AG08395 (cell line): ENCODE measurements at places on chromosomes 6 and 20.
A peak's percentile ranks its signal among the peaks of the same experiment; 100 is the strongest.

DNA sequence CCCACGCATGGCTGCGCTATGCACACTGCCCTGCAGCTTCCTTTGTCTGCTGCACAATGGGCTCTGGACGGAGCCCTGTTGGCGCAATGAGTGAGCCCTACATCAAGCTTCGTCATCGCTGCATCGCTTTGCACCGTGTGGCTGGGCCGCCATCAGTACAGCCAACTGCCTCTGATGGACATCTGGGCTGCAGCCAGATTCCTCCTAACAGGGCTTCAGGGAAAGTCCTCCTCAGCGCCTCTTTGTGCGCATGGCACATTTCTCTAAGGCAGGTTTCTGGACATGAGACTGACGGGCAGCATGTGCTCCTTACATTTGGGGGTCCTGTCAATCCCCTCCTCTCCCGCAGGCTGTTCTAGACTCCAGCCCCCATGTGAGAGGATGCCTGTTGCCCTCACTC, 29.7 kb upstream of the ANGPT4 start:
- DNase-seq: no peak

GRCh38 chr6:167504385-167504961, 179.6 kb downstream of the TTLL2 start:
- DNase-seq: no peak

- no peak for DNase-seq
Observed at GRCh38 chr6:37862430-37862829, 42.9 kb downstream of the ZFAND3 start.

GRCh38 chr20:47263465-47264084, 92.9 kb downstream of the ZMYND8 start:
- no peak for DNase-seq

- peak; percentile 18 for DNase-seq
Observed at GRCh38 chr6:9140951-9141460, 705.7 kb upstream of the SLC35B3 start.

GRCh38 chr20:52410731-52411234, 219.2 kb upstream of the ZFP64 start:
- peak; percentile 13 for DNase-seq

- DNase-seq: no peak
Observed at GRCh38 chr20:37386505-37387251, 40.7 kb downstream of the SRC start.

- DNase-seq: no peak
Observed at GRCh38 chr6:157335829-157336228, 12.5 kb upstream of the TMEM242 start.

DNA sequence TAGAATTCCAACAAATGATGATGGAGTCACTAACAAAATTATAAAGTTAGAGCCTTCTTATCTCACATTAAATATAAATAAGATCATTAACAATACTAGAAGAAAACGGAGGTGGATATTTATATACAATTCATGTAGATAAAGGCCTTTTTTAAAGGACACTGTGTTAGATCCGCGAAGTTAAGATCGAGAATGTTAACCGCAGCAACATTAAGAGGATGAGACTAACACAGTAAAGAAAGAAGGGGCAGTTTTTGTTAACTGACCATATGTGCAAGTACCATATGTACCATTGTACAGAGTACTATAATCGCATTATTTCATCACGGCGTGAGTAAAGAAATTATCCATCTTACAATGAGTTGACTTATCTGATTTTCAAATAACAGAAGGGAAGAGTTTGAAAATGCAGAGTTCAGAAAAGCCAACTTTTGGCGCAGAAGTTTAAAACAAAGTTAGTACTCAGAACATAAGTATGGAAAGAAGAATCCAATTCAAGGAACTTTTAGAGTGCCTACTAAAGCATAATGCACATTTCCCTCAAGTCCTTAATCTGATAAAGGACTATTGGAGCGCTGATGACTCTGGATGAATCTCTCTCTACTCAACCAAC, 1.4 kb downstream of the FBXL4 start:
- DNase-seq: no peak

DNA sequence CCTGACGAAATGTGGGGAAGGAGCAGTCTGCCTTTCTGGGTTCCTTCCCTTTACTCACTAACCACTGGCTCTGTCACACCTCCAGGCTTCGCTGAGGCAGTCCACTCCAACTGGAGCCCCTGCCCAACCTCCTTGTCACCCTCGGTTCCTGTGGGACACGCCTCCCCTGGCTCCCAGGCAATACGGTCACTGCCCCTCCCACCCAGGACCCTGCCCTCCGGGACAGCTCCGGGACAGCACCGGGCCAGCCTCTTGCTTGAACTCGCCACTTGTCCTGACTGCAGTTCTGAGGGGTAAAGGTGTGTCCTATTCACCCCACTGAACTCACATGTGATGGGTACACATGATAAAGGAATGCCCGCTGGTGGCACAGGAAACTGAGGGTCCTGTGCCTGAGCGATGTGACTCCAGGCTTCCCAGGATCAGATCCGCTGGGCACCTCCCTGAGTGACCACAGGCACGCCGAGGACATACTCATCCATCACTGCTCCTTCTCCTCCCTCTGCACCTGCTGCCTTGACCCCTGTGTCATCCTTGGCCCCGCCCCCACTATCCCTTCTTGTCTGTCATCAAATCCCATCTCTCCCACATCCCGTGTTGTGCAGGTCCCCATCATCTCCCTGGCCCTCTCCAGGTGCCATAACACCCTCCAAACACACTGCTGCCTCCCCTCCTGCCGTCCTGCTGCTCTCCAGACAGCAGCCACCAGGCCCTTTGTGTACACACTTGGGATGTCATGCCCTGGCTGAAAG, 7.9 kb downstream of the SDCBP2 start:
- no peak for DNase-seq

- no peak for DNase-seq
Observed at GRCh38 chr6:27038498-27038897, 209.0 kb upstream of the PRSS16 start.

DNA sequence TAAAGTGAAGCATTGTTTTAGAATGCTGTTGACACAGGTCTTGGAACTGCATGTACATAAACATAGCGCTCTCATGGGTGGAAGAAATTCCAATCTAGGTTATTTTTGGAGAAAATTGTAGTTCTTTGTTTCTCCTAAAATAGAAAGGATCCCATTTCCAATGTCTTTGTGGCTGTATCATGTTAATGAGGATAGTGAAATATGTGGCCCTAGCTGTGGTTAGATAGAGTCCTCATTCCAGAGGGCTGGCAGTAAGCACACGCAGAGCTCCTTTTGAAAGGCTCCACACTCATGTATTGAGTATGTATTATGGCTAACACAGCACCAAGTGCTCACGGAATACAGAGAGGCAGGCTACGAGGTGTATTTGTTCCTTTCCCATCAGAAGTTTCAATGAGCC, 60.9 kb downstream of the SNRNP48 start:
- peak; percentile 40 for DNase-seq

DNA sequence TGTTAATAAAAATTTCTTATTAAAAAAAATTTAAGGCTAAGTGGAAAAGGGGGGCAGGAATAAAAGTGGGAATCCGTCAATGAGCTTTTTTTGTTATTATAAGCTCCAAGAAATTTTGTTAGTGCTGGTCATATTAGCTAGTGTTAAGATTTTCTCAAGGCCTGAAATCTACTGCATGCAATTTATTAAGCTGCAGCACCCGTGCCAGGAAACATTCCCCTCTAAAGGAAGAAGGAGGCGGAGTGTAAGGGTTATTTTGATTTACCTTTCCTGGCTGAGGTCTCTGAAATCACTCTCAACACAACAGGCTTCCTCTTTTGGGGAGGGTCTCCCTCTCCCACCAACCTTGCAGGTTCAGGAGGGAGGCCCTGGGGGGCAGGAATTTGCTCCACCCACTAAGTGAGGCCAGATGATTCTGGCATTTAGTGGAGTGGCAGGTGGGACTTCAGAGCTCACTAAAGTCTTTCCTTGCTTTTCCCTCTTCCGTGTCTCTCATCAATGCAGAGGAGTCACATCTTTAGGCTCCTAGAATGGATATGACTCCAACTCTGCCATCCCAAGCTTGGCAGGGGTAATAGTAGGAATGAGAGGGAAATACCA, 168.8 kb downstream of the BCAS1 start:
- no peak for DNase-seq

- peak; percentile 76 for DNase-seq
Observed at GRCh38 chr20:6636209-6637159, 131.0 kb upstream of the BMP2 start.

DNA sequence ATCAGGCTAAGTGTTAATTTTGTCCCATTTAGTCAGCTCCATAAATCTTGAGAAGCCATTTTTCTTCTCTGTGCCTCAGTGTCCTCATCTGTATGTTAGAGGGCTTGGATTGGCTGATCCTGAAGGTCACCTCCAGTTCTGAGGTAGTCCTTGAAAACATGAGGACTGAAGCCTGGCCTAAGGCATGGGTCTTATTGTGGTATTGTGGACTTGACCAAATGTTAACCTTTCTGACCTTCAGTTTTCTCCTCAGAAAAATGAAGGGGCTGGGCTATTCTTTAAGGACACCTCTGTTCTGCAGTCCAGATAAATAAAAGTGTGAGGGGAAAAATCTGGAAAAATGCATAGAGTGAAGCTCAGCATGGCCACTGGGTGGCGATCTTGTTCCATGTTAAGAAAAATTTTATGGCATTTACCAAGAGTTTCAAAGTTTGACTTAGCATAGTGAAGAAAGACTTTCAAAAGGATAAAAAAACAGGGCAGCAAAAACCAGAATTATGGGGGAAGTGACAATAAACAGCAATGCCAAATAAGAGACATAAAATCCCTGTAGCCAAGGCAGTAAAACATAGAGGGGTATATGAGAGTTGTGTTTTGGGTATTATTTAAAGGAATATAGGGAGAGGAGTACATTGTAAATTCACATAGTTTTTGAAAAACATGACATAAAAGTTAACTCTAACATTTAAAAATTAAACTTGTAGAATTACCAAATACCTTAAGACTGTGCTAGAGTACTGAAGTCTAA, 13.2 kb upstream of the TFB1M start:
- DNase-seq: peak; percentile 46

DNA sequence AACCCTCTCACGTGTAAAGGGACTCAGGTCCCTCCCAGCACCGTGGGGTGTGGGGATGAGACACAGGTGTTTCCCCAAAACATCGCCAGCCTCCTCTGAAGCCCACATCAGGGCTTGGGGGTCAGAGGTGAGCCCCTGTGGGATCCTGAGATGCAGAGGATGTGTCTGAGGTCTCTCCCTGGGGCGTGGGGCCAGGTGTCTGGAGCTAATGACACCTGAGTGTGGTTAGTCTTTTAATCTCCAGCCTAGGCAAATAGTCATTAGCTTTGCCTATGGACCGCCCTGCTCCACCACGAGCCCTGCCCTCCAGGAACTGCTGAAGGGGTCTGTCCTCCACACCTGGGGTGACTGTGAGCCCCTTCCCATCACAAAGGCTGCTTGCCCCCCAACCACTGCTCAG, 1.7 kb downstream of the SRMS start:
- no peak for DNase-seq

DNA sequence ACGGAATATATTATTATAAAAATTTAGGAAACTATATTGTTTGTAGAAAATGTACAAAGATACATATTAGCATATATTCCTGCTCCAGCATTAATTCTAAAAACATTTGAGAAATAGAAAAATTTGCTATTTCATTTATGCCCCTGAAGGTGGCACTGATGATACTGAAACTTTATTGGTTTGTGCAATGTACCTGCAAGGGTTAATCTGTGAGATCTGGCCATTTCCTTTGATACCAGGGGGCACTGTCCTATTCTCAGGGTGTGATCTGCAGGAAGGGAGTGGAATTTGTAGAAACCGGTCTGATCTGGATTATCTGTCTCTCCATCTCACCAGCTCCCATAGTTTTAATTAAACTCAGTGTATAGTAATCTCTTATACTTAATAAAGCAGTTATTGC, 625.1 kb upstream of the IMPG1 start:
- peak; percentile 1 for DNase-seq

DNA sequence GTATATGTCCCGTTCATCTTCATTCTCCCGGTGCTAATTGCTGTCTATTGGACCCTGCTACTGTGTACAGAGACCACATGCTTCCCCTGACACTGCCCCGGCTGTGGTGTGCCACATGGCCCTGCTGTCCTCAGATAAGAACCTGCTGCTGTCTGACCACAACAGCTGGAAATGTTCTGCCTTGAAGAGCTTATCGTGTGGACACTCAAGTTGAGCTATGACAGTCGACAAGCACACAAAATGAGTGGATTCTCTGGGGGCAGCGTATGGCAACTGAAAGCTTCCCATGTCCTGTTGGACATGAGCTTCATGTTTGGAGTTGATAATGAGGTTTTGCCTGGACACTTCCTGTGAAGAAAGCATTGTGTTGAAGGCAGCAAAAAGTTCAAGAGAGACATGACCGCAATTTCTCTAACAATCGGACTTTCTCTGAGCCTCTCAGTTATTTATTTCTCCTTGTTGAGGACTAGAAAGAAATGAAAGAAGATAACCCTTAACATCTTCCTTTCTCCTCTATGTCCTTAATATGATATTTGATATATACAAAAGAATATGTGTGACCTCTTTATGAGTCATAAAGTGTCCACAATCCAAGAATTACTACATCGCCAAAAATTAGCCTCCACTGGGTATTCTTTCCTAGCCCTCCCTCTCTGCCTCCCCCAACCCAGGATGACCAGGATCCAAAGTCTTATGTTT, 187.1 kb upstream of the TCF21 start:
- DNase-seq: no peak

- DNase-seq: no peak
Observed at GRCh38 chr20:32941155-32941885, 62.9 kb downstream of the SUN5 start.

- DNase-seq: no peak
Observed at GRCh38 chr6:99485395-99485773, 29.8 kb downstream of the USP45 start.

GRCh38 chr6:133957780-133958242, 4.8 kb downstream of the TBPL1 start:
- no peak for DNase-seq

GRCh38 chr6:169395080-169395805, 141.6 kb upstream of the THBS2 start:
- DNase-seq: no peak

GRCh38 chr6:169391473-169392071, 137.9 kb upstream of the THBS2 start:
- no peak for DNase-seq

GRCh38 chr6:81384921-81385320, 367.6 kb downstream of the TENT5A start:
- DNase-seq: peak; percentile 19

GRCh38 chr6:124668028-124668427, 294.2 kb upstream of the RNF217 start:
- no peak for DNase-seq

DNA sequence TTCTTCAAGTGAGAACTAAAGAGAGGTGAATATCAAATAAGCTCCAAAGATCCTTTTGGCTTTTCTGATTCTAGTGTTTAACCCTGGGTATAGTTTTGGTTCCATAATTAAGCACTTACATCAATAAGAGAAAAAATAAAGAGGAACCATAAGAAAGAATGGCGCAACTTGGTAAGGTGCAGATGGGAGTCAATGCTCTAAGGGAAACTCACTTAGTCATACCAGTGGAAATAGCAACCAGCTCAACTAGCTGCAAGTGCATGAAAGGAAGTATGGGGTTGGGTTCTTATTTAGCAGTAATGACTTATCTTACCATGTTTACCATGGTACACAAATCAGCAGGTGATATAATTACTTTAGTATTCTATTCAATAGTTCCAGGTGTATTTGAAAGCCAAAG, 296.5 kb upstream of the RUNX2 start:
- no peak for DNase-seq

- no peak for DNase-seq
Observed at GRCh38 chr20:44005661-44006060, 91.0 kb downstream of the TOX2 start.
